ENCODE measurements at places on chromosomes 16 and 17.
A peak's percentile ranks its signal among the peaks of the same experiment; 100 is the strongest.

GRCh38 chr16:65933703-65934102 is 432.8 kb upstream of the CDH5 start:
- no peak for DNase-seq

GRCh38 chr16:85347213-85347591 is 234.9 kb upstream of the CIBAR2 start:
- DNase-seq, result no peak

- DNase-seq, result no peak
These were observed 28.8 kb downstream of the ANKFN1 start for GRCh38 chr17:56182081-56182480.

DNA sequence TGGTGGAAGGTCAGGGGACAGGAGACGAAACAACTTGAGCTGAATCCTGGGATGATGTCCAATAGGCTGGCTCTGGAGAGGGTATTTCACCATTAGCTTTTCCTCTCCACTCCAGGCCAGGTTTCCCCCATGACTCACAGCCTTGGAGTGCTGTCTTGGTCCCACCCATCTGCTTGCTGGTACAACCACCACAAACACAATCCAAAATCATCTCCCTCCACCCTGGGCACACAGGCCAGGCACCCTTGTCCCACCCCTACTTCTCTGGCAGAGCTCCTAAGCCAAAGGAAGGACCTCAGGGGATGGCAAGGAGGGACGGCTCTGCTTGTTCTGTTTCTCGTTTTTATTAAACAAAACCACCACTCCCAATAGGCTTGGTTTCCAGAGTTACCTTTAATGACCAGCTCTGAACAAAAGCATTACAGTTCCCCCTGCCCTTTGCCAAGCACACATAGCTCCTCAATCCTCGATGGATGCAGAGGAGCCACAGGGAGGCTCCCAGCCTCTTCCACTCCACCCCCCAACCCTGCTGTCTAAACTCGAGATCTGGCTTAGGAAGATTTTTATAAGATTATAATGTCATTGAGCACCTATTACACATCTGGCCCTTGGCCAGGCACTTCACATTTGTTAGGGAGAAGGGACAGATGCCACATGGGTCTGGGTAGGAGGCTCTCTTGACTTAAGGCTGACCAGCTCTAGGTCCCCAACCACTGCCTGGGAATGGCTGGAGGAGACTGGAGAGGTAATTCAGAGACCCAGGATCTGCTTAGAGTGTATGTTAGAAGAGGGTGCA is 13.3 kb downstream of the CAVIN1 start:
- DNase-seq, result no peak

DNA sequence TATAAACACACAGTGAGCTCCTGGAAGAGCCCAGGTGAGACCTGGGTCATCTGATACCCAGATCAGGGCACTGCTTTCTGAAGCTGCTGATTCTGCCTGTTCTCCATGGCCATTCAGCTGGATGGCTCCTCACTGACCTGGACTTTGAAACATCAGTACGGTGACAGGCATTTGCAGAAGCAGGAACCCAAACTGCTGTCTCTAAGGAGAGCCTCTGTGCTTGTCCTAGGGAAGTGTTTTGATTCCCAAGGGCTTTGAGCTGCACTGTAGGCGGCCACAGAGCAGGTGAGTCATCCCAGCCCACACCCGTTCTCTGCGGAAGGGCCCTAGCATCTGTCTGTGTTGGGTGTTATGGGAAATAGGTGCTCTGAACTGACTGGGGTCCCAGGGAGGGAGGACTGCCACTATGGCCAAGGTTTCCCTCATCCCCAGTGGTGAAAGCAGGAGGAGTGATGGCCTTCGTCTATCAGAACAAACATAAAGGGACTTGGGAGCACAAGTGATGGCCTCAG is 60.7 kb upstream of the ADCY9 start:
- DNase-seq, result no peak

DNA sequence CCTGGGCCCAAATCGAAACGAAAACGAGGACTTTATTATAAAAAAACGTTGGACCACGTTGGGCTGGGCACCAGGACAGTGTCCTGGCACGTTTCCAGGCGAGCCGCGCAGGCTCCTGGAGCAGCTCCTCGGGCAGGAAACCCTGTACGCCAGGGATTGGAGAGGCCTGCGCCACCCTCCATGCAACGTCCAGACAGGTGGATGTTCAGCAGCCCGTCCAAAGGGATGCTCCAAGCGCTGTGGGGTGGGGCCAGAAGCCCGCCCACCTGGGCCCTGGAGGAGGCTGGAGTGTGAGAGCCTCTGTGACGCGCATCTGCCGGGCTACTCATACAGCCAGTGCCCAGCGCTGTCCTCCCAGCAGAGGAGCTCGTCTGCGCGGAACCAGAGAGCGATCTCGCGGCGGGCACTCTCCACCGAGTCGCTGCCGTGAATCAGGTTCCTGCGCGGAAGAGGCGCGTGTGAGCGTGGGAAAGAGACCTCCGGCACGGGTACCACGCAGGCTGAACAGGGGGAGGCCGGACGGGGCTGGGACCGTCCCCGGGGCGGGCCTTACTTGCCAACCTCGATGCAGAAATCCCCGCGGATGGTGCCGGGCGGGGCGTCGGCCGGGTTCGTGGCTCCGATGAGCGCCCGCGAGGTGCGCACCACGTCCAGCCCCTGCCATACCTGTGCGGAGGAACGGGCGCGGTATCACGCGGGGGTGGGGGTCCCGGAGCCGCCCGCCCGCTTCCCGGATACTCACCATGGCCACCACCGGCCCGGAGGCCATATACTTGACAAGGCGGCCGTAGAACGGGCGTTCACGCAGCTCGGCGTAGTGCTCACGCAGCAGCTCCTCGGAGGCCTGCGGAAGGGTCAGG is 785 bp downstream of the NME3 start:
- peak; percentile 43 for DNase-seq

- no peak for DNase-seq
These were observed 583 bp upstream of the ZNF747 start for GRCh38 chr16:30535106-30535776.

GRCh38 chr16:19874026-19874425 is 10.6 kb downstream of the GPRC5B start:
- DNase-seq, result no peak

DNA sequence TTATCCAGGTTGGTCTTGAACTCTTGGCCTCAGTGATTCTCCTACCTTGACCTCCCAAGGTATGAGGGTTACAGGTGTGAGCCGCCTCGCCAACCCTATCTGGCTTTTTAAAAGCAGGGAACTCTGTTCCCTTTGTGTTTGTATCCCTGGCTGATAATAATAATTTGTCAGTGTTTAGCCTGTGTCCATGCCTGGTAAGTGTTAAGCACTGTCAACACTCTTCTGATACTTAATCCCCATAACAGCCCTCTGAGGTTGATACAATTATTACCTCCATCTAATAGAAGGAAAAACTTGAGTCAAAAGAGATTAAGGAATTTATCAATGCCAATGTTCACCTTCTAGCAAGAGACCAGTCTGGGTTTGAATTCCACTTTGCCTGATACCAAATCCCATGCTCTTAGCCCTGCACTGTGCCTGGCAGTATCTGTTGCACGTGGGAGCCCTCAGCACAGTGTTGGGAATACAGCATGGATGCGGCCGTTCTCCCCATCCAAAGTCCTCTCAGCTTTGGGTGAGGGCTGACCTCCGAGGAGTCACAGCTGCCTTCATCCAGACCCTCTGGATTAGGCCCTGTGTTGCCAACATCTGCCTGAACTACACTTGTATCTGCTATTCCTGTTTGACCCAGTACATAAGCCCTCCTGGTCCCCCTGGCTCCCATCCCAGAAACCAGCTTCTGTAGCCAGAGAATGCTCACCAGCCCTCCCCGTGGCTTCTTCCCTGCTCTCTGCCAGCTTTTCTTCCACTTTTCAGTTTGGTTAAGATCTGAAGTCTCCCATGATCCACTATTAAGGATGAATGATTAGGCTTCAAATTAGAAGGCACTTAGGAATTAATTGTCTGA is 335.6 kb upstream of the ASIC2 start:
- DNase-seq, result no peak

- no peak for DNase-seq
These were observed 7.1 kb upstream of the LGALS3BP start for GRCh38 chr17:78986649-78987328.

DNA sequence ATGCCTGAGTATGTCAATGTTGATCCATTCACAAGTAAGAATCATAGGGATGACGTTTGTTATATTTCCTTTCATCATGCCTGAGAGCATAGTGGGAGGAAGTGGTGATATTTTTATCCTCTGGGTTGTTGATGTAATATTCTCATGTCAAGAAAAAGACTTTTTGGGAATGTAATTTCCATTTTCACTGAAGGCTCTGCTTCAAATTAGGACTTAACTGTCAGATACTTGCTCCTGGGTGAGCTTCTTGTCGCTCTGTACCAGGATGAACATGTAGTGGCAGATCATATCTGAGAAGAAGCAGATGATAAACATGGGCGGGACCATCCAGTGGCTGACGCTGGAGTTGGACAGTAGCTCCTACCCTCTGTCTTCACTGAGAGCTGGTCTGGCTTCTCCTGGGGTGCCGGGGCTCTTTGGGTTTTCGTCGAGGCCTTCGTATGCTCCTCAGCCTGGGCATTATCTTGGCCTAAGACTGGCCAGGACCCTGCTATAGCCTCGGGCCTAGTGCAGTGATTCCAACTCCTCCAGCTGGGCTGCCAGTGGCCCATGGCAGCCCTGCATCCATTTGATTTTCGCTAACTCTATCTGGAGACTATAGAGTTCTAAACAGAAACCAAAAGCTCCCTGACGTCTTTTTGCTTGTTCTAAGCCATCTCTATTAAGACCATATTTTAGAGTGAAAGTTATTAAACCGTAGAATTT is 19.7 kb downstream of the CYB5B start:
- DNase-seq, result no peak

GRCh38 chr17:13792314-13792713 is 190.6 kb upstream of the HS3ST3A1 start:
- no peak for DNase-seq

GRCh38 chr17:69722518-69722917 is 308.0 kb downstream of the MAP2K6 start:
- no peak for DNase-seq

DNA sequence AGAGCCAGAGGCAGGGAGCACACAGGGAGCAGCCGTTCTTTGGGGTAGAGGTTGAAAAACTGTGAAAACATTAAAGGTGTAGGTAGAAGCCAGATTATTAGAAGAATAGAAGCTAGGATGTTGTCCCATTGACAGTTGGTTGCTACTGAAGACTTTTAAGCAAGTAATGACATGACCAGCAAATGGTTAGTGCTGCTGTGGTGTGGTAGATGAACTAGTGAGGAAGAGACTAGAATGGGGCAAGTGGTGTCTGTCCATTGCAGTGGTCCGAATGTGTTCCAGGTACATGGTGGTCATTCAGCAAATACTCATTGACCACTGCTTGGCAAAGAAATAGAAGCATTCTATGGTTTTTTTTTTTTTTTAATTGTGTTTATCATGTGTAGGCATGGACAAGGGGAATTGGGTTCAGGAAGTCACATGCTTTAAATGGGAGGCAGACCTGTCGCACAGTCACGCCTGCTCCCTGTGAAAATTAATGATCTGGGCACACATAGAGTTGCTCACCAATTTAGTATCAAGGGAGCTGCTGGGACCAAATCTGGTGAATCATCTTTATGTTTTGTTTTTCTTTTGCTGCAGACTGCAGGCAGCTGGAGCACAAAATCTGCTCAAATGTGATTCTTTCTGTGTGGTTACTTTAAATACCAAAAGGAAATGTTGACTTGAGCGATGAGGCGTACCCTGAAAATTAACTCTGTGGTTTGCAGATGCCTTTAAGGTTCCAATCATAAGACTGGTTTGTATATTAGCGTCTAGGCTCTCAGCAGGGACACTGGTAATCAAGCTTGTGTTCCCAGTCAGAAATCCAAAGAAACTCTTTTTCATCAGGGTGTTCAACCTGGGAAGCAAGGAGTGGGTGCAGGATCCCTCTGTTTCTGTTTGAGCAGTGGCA is 30.7 kb downstream of the YPEL2 start:
- no peak for DNase-seq
